ENCODE measurements at places on chromosomes 7 and 10.

DNA sequence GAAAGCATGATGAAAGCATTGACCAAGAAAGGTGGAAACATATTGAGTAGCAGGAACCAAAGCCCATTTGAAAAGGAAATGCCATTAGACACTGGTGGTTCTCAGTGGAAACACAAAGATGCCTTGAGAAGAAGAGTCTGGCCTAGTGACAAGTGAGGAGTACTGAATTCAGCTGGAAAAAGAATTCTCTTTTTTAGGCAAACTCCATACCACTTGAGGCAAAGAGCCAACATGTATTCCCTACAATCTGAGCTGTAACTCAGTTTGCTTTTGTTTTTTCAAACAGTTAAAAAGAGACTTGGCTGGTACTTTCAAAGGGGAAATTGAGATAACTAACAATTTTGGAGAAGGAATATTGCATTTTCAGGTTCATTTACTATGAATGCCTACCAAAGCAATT, 624.0 kb downstream of the NRG3 start:
- no peak for DNase-seq

DNA sequence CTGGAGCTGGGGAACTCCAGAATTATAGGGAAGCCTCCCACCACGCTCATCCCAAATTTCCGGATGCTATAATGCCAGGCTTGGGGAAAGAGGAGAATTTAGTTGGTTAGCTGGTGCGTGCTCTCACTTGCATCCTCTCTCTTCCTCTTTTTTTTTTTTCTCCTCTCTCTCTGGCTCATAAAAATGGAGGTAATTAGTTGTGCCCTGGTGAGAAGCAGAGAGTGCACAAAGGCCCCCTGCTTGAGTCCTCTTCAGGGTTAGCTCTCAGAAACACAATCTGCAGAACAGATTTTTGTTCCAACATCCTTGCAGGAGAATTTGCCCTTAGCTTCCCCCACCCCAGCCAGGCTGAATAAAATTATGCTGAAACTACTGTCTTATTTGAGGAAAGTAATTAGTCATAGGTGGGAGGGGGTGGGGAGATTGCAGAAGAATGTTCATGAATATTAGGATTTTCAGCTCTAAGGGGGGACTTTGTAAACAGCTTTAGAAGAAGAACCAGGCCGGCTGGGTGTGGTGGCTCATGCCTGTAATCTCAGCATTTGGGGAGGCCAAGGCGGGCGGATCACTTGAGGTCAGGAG, 7.6 kb downstream of the SERPINE1 start:
- DNase-seq = no peak

DNA sequence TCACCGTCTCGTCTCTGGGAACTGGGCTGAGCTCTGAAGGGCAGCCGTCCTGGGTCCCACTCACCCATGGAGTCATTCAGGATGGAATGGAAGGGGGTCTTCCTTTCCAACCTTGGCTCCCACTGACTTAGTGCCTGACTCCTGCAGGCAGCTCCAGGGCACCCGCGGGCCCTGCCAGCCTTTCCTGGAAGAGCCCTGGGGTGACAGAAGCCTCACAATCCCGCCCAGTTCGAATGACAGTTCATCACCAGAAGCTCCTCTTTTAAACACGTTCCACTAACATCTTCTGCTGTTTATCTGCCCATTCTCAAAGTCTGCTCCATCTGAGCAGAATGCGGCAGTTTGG, 110.6 kb downstream of the TNS3 start:
- DNase-seq = no peak

DNA sequence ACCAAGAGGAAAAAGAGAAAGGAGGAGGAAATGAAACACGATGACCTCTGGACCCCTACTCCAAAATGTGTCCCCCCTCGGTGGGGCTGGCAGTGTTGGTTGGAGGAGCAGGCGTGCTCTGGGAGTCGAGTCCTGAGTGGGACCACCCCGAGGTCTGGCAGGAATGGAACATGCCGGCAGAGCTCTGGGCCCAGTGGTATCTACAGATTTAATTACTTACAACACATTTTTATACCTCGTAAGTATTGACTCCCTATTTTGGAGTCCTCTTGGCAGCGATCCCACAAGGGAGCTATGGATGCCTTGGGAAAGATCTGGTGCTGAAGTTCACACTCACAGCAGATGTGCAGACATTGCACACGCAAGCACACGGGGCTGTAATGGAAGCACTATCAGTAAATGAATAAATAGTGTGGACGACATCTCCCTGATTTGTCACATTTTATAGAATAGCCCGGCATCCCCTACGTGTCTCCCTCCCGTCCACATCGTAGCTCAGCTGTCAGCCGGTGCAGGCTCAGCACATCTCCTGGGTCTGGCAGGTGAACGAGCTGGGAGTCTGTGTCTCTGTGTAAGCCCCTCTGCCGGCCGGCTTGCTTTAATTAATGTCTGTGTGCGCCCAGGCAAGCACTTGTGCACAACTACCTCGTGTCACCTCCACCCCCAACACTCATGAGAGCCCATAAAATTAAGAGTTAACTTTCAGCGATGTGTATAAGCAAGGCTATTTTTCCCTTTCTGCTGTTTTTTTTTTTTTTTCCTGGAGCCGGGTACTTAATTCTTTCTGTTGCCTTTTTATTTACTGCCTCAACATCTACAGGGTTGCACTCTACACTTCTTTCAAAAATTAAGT, 603.2 kb downstream of the LRMDA start:
- no peak for DNase-seq

- peak; percentile 14 for DNase-seq
These were observed 258.4 kb downstream of the SEMA3A start for GRCh38 chr7:83936056-83936708.

DNA sequence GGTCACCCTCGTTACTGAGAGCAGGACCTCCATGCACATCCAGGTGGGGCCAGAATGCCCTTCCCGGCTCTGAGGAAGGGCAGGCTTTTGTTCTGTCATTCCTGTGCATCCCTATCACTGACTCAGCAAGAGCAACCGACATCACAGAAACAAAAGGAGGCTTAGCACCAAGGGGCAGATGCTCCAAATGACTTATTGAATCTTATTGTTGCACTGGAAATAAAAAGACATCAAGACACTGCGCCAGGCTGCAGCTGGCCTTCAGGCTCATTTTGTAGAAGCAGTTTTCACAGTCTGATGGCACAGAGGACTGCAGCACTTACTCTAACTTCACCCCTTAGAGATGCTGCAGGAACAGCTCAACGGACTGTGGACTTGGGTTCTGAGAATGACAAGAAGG, 126.4 kb downstream of the PAXIP1 start:
- no peak for DNase-seq

GRCh38 chr7:134602881-134603451, 43.7 kb upstream of the BPGM start:
- DNase-seq = no peak

DNA sequence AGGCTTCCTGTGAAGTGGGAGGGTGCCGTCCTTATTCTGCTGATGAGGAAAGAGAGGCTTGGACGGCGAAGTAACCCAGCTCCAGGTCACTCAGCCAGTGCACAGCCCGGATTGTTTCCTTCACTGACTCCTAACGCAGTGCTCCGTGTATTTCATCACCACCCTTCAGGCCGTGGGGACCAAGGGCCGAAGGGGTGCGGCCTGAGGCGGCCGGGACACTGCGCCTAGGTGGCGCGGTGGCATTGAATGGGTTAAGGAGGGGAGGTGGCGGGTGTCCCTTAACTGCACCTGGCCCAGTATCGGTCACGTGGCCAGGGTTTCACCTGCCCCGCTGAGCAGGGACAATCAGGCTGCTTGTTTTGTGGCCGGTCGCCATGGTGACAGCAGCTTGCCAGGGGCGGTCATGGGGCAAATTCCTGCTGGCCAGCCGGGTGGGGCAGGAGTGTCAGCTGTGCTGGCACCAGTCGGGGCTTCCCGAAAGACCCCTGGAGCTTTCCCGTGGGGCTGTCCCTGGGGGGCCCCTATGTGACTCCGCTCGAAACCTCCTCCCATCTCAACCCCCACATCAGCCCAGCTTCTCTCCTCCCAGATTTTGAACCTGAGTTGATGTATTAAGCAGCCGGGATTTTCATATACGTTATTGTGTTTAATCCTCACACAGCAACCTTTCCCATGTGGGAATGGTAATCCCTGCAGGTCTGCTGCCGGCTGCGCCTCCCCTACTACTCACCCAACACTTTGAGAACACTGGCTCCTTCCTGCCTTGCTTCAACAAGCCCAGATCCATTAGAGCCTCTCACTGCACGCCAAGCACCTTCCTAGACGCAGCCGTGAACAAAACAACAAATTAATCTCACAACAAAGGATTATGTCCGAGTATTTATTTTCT, 4.4 kb upstream of the ABHD11 start:
- DNase-seq = no peak

DNA sequence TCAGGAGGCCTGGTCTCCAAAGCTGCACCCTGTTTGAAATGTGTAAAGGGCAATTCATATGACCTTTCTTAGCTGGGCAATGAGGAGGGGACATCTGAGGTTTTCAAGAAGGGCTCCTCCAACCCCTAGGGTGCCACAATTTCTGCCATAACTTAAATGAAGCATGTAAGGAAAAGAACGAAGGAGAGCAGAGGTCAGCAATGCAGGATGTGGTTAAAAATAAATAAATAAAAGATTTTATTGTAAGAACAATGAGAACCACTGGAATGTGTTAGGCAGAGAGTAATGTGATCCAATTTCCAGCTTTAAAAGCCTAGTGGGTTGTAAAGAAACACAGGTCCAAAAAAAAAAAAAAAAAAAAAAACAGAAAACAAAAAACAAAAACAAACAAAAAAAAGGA, 673.1 kb downstream of the TNS3 start:
- DNase-seq = no peak

- DNase-seq = no peak
These were observed 40.2 kb downstream of the WDR11 start for GRCh38 chr10:120891365-120891764.

GRCh38 chr10:102065561-102066398, 631 bp downstream of the HPS6 start:
- no peak for DNase-seq

- DNase-seq = no peak
These were observed 631.3 kb upstream of the LRRTM3 start for GRCh38 chr10:66294538-66294937.

GRCh38 chr10:124486635-124487034, 25.0 kb downstream of the LHPP start:
- no peak for DNase-seq

DNA sequence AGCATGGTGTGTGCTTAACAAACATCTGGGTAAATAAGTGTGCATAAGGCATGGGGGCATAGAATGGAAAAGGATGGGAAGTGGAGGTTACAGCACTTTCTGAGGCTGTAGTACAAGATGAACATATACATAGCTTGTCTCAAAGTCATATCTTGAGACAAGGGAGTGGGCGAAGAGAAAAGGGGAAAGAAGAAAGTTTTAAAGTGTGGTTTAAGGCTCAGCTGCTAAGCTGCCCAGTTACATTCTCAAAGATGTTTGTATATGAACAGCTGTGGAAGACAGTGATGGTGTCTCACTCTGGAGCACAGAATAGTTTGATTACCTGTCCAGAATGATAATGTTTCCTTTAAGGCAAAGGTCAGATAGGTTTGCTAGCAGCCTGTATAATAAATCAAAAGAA, 61.9 kb upstream of the LANCL2 start:
- no peak for DNase-seq

DNA sequence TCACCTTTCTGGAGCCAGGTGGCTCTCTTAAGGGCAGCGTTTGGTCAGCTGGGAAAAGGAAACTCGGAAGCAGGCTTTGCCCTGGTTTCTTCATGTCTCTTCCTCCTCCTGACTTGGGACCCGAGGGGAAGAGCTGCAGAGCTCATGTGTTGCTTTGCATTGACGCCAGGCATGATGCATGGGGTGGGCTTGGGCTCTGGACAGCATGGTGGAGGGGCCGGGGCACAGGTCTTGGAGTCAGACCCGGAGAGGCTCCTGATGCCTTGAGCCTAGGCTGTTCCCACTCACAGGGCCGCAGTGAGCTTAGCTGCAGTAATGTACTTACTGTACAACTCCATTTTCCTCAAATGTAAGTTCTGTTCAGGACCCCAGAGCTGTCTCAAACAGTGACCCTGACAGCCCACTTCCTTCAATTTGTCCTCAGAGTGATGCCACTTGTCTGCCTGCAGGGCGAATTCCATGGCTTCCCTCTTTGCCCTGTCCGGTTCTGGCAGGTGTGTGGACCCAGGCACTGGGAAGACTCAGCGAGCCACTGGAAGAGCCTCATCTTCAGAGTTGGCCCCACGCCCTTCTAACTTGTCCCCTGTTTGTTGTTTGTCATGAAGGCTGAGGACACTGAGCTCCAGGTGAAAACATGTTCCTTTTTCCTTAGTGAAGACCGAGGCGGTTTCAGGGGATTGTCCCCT, 50.2 kb downstream of the ZNF467 start:
- DNase-seq = no peak

GRCh38 chr7:1616741-1617140, 46.9 kb upstream of the PSMG3 start:
- no peak for DNase-seq

- DNase-seq = no peak
These were observed 164.1 kb upstream of the NPY start for GRCh38 chr7:24119852-24120251.

GRCh38 chr7:5545222-5545914, 121.7 kb upstream of the TNRC18 start:
- no peak for DNase-seq

- no peak for DNase-seq
These were observed 108.7 kb downstream of the LARP4B start for GRCh38 chr10:822661-823367.

- DNase-seq = no peak
These were observed 82.8 kb downstream of the CDK6 start for GRCh38 chr7:92753614-92754013.

GRCh38 chr7:94433224-94433623, 38.5 kb downstream of the COL1A2 start:
- DNase-seq = no peak

DNA sequence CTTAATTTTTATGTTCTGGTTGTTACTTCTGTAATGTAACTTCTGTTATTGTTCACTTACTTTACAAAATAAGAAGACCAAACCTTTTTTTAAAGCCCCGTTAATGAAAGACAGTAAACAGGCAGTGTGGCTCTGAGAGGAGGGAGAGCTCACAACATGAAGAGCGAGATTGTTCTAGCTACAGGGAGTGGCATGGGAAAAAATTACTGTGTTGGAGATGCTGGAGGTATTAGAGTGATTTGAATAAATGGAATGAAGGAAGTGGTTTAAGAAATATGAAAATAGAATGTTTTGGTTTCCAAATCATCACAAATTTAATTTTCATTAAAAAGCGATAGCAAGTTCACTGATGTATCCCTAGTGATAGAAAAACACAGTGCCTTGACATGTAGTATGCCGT, 31.8 kb downstream of the REEP3 start:
- DNase-seq = no peak

- peak; percentile 24 for DNase-seq
These were observed 182.9 kb upstream of the SHH start for GRCh38 chr7:155995183-155995612.

DNA sequence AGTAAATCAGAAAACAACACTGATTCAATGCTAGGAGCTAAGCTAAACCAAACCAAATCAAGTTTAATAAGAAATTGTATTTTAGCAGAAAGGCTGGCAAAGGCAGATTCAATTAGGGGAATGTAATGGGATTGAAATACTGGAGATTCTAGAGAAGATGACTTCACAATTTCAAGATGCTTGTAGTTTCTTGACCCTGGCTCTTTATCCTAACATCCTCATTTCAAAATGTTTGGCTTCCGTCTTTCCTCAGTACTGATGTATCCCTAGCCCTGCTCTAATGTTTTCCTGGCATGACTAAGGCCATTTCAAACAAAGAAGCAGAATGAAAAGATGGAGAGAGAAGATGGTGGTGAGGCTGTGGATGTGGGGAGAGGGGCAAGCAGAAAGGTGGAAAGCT, 2.7 kb upstream of the JCAD start:
- no peak for DNase-seq

GRCh38 chr7:142384493-142384922, 126.7 kb upstream of the PRSS58 start:
- peak; percentile 77 for DNase-seq

Data from GDM1 (cell line).